ENCODE measurements at places on chromosomes 7 and 10.

DNA sequence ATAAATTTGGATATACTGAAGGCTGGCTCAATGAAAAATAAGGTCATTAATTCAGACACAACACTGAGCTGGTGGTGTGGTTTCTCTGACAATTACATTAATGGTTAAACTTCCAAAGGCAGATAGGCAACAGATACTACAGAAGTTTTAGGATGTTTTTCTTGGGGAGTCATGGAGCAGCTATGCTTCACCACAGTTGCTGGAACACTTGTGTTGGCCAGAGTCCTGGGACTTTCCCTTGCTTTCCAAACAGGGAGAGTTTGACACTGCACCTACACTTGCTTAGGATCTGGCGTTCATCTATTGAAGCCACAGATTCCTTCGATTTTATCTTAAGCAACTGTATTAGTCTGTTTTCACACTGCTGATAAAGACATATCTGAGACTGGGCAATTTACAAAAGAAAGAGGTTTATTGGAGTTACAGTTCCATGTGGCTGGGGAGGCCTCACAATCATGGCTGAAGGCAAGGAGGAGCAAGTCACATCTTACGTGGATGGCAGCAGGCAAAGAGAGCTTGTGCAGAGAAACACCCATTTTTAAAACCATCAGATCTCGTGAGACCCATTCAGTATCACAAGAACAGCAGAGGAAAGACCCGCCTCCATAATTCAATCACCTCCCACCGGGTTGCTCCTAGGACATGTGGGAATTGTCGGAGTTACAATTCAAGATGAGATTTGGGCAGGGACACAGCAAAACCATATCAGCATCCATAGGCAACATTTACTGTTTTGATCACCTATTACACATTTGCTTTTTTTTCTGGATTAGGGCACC, 27.8 kb upstream of the TMEM178B start:
- no peak for DNase-seq

DNA sequence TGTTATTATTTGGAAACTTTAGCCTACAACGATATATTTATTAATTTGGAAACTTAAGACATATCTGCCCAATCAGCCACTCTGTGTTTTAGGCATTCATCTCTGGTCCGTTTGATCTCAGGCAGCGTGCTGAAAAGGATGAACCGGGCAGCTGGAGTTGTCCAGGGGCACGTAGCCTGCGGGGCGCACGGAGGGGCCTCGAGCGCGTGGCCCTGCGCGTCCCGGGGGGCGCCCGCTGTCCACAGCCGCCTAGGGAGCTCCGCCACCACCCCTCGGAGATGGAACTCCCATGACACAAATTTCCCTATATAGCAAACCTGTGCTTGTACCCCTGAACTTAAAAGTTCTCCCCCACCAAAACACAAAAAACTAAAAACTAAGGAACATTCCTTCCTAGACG, 24.3 kb upstream of the MKI67 start:
- DNase-seq: no peak

DNA sequence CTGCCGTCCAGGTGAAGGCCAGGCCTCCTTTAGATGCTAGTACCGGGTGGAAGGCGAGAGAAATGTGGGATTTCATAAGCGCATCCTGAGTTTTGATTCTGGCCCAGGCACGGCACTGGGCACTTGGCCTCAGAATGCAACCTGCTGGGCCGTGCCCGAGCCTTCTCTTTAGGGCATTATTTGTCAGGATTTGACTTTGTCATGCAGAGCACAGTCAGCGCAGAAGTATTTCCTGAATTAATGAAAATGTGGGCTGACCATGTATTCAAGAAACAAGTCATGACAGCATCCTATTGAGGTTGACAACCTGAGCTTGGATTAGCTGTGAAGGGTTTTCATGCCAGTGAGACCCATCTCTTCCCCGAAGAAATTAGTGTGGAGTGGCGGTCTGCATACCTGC, 34.4 kb downstream of the RCC1L start:
- no peak for DNase-seq

DNA sequence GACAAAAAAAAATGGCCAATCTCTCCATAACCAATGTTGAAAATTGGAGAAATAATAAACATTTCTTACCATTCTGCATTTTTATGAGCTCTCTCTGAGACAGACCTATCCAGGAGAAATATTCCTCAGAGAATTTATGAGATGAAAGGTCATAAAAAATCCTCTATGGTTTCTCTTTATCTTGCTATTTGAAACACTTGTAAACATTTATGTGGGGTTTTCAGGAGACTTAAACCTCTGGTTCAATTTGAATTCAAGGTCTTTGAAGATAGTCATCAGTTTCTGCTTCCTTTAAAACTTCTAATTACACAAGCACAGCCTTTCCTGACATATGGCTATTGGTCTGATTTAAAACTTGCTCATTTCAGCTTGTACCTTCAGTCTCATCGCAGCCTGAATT, 78.5 kb upstream of the APBB1IP start:
- no peak for DNase-seq

- DNase-seq: no peak
These were observed 17.5 kb upstream of the OTUD1 start for GRCh38 chr10:23421397-23421796.

- no peak for DNase-seq
These were observed 74.8 kb downstream of the ZRANB1 start for GRCh38 chr10:125016611-125017202.

DNA sequence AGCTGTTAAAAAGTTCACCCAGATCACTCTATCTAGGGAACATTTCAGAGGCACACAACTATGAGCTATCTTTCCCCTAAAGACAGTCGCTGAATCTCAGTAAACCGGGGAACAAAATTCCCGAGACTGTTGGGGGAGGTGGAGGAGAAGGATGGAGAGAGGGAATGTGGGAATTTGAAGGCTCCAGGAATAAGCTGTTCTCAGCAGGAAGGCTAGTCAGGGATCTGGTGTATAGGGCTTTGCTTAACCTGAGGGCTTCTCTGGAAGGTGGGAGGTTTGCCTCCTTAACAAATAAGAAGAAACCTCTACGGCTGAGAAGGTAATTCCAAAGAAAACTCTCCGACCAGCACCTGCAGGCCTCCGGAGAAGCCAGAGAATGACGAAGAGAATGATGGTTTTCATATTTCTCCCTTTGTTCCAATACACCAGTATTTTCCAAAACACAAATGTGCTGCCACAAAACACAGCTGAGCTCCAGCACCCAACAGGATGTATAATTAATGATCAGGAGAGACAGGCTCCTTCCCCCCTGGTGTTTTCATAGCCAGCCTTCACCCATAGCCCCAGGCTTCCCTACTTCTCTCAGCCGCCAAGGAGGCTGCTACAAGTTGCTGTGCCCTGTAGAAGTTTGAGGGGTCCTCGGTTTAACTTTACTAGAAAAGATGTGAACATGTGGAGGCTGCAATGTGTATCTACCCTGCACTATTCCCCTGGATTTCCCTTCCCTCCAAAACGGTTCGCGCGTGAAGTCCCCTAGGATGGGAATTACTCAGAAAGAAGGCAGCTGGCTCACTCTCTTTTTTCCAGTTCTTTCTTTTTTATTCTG, 2.0 kb downstream of the KCNMA1 start:
- no peak for DNase-seq

GRCh38 chr7:43018446-43018845, 86.3 kb downstream of the MRPL32 start:
- DNase-seq: no peak

- no peak for DNase-seq
These were observed 68.8 kb upstream of the IFRD1 start for GRCh38 chr7:112381311-112382091.

DNA sequence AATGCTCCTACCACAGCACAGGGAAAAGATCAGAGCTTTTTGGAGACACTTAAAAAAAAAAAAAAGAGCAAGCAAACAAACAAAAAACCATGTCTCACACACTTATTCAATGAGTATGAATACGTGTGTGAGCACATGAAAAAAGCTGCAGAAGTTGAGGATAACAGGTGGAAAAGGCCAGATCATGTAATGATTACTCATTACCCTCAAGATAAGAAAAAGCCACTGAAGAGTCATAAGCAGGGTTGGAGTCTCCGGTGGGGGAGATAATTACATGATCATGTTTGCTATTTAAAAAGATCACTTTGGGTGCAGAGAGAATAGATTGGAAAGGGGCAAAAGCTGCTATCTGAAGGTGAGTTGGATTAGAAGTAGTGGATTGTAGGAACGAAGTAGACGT, 77.0 kb downstream of the POU6F2 start:
- DNase-seq: no peak

DNA sequence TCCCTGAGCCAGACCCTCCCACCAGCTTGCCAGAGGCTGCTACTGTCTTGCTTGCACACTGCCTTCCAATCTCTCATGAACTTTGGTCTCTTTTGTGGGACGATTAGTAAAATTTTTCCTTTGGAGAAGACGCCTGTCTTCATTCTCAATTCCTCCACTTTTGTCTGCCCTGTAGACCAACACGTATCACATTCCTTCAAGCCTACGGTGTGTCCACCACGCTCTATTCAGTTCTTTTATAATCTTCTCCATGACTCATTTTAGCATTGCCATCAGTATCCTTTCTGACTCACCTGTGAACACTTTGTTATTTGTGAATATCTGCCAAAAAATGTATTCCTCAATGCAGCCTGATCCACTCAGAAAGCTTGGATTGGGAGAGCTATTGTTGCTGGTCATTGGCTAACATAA, 1.4 kb downstream of the GIMAP5 start:
- DNase-seq: no peak

- no peak for DNase-seq
These were observed 1.0 kb downstream of the SORCS3 start for GRCh38 chr10:104641937-104642657.

GRCh38 chr10:78258323-78259030, 224.8 kb downstream of the RPS24 start:
- no peak for DNase-seq

DNA sequence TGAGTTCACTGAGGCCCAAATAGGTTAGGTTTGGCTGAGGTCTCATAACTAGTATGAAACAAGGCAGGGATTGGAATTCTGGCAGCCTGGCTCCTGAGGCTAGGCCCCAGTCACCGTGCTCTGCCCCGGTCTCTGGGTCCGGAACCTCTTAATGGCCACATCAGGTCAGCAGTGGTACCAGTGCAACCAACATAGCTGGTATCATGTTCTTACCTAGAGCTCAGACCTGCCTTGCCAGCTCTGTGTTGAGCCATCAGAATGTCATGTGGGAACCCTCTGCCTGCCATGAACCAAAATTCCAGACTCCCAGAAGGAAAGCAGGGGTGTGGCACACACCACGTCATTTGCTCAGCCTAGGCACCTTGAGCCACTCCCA, 56.5 kb downstream of the ZNF467 start:
- no peak for DNase-seq

DNA sequence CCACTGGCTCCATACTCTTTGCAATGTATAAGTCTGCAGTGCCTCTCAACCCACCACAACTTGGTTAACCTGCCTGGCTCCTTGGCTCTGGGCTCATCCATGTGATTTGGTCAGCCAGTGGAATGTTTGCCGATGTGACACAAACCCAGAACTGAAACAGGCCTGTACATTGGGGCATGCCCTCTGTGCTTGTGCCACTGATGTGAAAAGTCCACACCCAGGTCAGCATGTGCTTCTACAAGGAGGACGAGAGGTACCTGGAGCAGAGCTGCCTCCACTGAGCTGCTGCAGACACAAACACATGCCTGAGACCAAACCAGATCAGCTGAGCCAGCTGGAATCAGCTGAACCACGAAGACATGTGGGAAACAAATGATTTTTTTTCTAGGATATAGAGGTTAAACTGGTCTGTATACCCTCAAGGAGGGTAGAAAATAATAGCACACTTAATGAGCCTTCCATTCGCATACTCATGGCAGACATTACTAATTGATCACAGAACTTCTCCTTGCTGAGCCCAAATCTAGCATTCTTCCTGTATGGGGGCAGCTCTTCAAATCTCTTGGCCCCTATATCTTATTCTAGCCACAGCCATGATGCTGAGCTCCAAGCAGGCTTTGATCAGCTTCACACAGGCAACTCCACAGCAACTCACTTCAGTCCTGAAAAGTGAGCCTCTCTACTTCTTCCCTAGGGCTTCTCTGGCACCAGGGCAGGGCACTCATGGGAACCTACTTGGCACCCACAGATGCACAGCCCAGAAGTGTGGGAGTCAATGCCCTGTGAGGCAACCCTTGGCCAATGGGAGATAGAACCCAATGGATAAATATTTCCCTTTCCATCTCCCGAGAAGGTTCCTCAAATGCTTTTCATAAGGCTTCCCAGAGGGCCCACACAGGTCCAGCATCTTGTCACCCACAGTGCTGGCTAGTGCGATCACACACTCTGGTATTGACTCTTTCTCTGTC, 18.6 kb downstream of the PYROXD2 start:
- no peak for DNase-seq

- no peak for DNase-seq
These were observed 101.0 kb downstream of the CELF2 start for GRCh38 chr10:11118686-11119085.

DNA sequence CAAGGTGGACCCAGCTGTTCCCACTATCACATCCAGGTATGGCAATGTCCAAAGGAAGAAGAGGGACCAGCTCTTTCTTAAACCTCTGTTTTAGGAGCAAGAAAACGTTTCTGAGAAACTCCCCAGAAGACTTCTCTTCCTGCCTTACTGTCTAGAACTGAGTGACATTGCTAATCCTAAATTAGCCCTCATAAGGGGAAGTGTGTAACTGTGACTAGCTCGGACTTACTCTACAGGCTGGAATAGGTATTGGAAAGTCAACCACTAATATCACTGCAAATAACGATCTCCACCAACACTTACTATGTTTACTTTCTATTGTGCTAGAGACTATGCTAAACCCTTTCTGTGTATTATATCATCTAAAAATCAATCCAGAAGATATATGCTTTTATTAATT, 49.9 kb upstream of the RELN start:
- no peak for DNase-seq

GRCh38 chr10:77498210-77498609, 139.4 kb downstream of the KCNMA1 start:
- DNase-seq: no peak

DNA sequence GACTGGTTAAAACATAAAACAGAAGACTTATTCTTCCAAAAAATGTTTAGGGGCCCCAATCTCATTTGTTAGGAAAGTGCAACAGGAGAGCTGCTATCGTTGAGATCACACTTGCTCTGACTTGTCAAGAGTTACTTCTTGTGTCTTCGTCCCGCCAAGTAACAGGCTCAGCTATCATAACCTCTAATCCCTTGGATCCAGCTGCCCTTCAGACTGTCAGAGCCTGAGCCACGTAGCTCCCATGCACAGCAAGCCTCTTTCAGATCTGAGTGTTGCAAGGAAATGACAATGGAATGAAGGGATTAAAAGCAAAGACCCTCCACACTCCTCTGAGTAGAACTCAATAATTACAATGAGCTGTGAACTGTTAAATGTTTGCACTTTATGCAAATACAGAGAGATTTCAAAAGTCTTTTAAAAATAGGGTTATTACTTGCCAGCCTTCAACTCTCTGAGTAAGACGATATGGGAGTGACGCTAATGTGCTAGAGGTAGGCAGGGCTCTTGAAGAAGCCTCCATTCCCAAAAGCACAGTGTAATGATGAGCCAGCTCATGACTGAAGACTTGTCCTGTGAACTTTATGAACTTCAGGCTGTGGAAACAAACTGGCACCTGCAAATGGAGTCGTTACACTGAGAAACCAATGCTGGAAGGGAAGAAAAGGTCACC, 28.4 kb upstream of the CDK13 start:
- DNase-seq: no peak

Measured in activated CD8-positive, alpha-beta memory T cell treated with anti-CD3 and anti-CD28 coated beads, Interleukin-2, amount 50 U/mL, for 4 hours (primary cell).